ENCODE measurements at places on chromosomes 7 and 10.

DNA sequence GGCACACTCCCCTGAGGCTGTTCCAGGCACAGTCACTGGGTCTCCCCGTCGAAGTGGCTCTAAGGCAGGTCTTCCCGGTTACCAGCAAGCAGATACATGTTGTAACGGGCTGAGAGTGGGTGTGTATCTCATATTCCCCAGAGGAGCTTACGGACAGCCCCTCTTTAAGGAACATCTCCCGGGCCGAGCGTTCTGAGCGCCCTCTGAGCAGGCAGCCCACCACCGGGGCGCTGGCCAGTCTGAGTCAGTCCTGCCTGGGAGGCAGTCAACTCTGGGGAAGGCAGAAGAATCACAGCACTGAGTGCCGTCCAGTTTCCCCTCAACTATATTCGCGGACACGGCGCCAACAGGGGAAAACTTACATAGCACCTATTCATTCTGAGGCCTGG lies 117.4 kb downstream of the LHPP start:
- no peak for DNase-seq

- DNase-seq = no peak
Observed at GRCh38 chr10:13877154-13877909, 290.6 kb downstream of the PRPF18 start.

DNA sequence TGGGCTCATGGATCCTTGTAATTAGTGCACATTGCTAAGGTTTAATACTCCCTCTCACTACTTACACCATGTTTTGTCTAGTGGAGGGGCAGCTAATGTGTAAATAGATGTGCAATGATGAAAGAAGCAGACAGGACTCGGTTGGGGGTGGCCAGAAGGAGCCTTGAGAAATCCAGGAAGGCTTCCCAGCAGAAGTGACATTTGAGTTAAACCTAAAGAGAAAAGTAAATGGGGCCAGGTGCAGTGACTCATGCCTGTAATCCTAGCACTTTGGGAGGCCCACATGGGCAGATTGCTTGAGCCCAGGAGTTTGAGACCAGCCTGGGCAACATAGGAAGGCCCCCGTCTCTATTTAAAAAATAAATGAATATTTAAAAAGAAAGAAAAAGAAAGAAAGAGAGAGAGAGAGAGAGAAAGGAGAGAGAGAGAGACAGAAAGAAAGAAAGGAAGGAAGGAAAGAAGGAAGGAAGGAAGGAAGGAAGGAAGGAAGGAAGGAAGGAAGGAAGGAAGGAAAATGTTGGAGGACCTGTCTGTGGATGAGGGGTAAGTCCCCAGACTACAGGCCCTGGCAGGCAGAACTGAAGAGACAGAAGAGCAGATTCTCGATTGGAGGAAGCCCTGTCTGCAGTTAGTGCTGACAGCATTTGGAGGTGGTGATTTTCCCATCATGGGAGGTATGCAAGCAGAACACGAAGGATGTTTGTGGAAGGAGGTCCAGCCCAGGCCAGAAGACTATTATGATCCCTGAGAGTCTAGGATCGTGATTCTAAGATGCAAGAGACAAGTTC lies 3.6 kb downstream of the ELN start:
- DNase-seq = no peak

GRCh38 chr10:108597657-108598319 lies 1325.5 kb downstream of the XPNPEP1 start:
- DNase-seq = no peak

- DNase-seq = no peak
Observed at GRCh38 chr7:105863876-105864275, 12.5 kb downstream of the ATXN7L1 start.

- DNase-seq = no peak
Observed at GRCh38 chr10:124535731-124536495, 74.3 kb downstream of the LHPP start.

DNA sequence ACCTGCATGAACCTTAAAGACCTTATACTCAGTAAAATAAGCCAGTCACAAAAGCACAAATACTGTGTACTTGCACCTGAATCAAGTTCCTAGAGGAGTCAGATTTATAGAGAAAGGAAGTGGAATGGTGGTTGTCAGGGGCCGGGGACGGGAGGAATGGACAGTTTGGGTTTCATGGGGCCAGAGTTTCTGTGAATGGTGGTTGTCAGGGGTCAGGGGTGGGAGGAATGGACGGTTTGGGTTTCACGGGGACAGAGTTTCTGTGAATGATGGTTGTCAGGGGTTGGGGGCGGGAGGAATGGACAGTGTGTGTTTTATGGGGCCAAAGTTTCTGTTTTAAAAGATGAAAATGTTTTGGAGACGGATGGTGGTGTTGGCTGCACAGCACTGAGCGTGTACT lies 260.0 kb upstream of the MKI67 start:
- DNase-seq = no peak

DNA sequence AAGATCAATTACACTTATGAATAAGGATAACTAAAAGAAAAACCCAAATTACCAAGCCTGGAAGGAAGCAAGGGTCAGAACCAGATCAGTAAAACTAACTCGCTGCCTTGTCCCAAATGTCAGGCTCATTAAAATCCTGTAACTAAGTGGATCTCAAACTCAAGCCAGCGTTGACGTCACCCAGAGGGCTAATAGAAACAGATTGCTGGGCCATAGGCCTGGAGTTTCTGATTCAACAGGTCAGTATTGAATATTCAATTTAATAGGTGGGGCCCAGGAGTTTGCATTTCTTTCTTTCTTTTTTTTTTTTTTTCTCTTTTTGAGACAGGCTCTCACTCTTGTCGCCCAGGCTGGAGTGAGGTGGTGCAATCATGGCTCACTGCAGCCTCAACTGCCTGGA lies 397.0 kb downstream of the CALN1 start:
- no peak for DNase-seq

DNA sequence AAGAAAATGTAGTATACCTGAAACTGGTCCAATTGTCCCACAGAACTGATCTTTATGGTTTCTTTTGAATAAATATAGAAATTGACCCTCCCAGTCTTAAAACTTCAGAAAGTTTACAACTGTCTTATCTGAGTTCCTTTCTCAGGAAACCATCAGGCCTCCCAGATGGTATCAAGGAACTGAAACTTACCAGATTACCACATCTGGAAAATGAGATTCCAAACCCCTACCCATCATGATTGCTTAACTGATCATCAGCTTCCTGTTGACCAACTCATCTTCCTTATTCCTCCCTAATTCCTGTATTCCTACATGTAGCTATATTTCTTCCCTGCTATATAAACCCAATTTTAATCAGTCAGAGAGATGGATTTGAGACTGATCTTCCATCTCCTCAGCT lies 5.5 kb downstream of the VWDE start:
- DNase-seq = no peak

GRCh38 chr7:52507546-52508255 lies 527.7 kb upstream of the POM121L12 start:
- DNase-seq = no peak

- DNase-seq = no peak
Observed at GRCh38 chr10:125159932-125160855, at the start of gene CTBP2. TSS of gene CTBP2 (minus strand) at chr10:125160563.

DNA sequence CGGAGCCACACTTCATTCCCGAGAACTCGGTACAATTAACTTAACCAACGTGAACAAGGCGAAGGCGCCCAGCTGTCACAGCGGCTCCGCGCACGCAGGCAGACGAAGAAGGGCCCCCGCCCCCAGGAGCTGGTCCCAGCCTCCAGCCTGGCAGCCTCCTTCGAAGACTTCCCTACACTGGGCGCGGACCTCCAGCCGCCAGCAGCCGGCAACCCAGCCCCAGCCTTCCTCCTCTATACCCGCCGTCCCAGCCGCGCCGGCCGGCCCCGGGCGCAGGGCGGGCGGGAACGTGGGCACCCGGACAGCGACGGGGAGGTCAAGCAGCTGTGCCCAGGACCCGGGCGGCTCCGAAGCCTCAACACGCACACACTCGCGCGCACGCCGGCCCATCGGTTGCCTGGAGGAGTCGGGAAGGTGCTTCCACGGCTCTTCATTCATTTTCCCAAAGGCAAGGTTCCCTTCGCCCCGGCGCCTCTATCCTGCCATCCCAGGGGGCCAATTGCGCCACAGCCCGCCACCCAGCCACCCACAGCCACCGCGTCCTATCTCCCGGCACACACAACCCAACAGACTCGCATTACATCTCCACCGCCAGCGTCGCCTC lies 1.6 kb downstream of the CHST15 start:
- DNase-seq = no peak

DNA sequence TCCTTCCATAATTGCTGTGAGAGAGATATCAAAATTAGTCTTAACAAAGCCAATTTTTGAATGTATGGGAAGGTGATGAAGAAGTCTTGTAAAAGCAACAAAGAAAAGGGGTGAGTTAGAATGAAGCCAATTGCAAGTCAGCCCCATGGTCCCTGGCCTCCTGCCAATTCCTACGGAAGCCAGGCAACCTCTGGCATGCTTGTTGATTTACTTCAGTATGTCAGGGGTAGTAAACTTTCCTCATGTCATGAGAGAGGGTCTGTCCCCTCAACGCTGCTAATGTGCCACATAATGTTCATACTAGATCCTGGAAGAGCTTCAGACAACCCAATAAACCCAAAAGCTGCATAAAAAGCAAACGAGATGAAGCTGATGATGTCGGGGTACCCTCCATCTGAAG lies 159.1 kb upstream of the YAE1 start:
- DNase-seq = no peak

- DNase-seq = no peak
Observed at GRCh38 chr10:30750971-30751677, 121.6 kb upstream of the LYZL2 start.

GRCh38 chr10:31697271-31698180 lies 231.1 kb downstream of the ARHGAP12 start:
- no peak for DNase-seq

GRCh38 chr10:79182781-79183467 lies 114.2 kb downstream of the ZMIZ1 start:
- DNase-seq = no peak

DNA sequence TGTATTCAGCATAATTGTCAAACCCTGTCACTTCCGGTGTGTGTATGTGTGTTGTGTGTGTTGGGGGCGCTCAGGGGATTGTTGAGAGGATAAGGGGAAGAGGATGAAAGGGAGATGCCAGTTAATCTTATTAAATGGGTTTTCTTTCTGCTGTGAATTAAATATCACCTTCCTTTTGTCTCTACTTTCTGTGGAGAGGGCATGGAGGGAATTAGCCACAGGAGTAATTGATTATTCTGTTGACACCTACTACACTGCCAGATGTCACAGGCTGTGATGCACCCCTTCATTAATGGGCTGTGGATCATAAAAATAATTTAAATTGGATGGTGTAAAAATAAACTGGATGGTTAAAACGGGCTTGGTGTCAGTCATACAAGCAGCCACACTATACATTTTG lies 311.9 kb downstream of the MDFIC start:
- DNase-seq = no peak

DNA sequence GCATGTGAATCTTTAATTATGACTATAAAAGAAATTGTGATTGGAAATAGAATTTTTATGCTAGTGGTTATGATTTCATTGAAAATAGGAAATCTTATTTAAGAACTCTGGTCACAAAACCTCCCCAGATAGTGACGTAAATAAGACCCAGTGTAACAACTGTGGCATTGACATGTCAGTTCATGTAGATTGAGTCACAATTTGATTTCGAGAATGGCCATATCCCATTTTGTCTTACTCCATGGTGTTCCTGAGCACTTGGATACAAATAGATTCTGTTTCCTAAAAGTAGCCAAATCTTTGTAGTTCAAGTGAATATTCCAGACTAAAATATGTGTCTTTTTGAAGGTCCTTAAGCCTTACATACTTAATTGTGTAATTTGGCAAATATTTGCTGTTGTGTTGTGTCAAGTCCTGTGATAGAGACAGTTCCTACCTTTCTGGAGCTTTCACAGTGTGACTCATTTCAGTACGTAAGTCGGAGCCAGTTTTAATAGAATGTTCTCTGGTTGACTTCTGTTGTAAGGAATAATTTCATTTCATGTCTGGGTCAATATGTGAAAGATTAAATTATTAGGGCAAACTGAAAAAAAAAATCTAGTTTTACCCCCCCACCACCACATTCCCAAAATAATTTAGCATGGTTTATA lies 37.1 kb upstream of the TOMM7 start:
- DNase-seq = no peak

DNA sequence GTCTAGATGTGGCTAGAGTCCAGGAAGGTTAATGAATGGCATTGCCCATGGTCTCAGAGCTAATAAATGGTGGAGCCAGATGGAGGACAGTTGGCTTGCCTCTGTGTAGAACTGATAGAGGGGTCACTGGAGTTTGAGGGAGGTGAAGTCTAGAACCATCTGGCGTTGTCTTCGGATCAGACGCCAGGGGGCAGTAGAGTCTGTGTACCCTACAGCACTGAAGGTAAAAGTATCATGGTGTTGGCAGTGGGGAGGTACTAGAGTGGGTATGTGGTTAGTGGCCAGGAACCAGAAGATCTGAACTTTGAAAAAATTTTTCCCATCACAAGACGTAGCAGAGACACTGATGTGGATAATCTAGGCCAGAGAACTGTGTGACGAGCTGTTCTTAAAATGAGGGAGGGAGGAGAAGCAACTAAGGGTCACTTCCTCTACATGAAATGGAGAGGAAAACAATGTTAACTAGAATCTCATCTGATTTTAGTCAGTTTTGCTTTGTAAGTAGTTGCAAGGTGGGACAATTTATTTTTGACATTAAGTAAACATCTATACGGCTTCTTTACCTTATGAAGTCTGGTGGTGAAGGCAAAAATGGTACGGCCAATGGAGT lies 227.9 kb upstream of the PRSS58 start:
- DNase-seq = peak; percentile 68

DNA sequence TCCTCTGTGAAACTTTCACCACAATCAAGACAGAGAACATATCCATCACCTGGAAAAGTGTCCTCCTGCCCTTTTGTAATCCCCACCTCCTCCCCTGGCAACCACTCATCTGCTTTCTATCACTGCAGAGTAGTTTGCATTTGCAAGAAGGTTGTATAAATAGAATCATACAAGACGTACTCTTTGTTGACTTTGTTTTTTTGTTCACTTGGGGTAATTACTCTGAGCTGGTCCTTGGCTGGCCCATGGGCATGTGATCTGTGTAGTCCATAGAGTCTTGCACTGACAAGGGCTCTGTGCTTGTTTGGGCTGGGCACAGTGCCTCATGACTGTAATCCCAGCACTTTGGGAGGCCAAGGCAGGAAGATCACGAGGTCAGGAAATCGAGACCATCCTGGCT lies 7.8 kb upstream of the HACD1 start:
- DNase-seq = no peak

- no peak for DNase-seq
Observed at GRCh38 chr10:122729126-122729525, 29.5 kb upstream of the C10orf120 start.

DNA sequence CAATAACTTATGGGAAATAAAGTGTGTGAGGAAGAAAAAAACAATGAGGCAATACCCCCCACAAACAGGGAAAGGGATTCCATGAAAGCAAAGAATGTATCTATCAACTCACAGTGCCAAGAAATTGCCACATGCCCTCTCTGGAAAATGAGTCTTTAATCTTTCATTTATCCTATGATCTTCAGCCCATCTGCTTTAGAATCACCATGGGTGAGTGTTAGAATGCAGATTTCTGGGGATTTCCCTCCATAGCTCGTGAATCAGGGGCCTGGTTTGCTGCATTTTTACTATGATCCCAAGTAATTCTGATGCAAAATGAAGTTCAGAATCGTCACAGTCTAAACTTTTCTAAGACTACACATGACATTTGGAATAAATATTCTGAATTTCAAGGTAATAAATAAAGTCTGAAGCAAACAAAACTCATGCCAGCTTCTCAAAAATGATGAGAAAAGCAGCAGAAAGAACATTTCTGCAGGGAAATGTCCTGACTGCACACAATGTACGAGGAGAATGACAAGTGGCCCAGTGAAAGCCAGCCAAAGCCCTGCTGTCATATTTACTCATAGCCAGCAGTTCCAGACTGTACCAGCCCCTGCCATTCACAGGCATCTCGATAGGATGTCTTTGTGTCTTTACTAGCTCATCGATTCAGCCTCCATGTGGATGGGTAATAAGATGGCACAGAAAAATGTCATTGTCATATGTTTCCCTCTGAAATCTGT lies 167.1 kb downstream of the ELMO1 start:
- no peak for DNase-seq

Data from Jurkat, Clone E6-1 (cell line).